ENCODE measurements at places on chromosomes 16 and 17.

DNA sequence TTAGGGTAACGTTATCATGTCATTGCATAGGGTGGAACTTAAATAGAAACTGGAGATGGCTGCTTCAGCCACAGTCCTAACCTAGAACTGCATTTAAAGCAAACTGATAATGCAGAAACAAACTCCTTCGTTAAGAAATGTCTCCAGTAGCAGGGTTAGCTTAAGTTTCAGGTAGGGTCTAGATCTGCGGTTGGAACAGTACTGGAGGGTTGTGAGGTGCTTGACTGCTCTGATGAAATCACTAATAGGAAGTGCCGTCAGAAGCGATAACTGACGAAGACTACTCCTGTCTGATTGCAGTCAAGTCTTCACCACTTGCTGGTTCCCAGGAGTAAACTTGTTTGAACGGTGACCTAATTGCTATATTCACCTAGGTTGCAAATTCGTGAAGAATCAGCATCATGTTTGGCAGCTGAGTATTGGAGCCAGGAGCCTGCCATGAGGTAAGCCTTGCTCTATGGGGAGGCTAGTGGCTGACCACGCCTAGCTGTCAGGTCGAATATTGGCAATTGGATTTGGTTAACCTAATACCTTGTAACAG is 24.5 kb downstream of the TRPV2 start:
- DNase-seq: no peak

DNA sequence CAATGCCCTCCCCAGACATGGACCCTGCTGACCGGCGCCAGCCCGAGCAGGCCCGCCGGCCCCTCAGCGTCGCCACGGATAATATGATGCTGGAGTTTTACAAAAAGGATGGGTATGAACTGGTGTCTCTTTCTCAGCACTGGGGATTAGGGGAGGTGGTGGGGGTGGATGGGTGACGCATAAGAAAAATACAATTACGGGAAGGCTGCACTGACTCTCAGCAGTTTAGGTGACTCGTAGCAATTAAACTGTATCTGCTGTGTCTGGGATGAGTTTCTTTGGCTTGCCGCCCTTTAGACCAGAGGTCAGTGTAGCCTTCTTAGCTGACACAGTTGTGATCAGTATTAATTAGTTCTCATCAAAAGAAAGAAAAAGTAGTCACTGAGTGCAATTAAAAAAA is 59.0 kb downstream of the ELAC2 start:
- no peak for DNase-seq

DNA sequence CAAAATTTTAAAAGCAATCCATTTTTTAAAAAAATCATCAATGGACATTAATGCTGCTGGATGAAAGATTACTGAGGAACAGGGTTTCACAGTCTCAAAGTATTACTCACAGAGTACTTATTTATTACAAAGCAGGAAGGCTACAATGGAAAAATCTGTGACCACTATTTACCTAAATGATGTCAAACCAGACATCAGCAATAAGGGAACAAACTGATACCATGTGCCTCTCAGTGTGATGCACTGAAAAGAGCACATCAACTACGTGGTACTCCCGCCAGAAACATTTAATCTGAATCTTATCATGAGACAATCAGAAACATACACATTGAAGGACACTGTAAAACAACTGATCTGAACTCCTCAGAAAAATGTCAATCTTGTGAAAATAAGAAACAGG is 124.2 kb downstream of the PARN start:
- DNase-seq: no peak

- DNase-seq: no peak
Measured at GRCh38 chr16:76984196-76984595, 206.8 kb upstream of the MON1B start.

DNA sequence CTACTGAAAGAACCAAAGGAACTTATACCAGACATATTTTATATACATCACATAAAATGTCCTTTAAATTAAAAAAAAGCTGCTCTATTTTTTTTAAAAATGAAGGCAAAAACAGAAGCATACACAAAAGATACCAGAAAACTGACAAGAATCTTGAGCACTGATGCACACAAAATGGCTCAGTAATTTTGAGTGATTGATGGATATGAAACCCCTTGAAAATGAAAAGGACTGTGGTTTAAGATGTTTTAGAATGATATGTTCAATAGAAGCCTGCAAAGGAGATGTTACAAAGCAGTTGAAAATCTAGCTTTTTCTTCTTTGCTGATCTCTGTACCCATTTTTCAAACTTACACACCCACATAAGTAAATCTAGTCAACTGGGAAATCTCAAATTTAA is 2.7 kb downstream of the C16orf87 start:
- no peak for DNase-seq

DNA sequence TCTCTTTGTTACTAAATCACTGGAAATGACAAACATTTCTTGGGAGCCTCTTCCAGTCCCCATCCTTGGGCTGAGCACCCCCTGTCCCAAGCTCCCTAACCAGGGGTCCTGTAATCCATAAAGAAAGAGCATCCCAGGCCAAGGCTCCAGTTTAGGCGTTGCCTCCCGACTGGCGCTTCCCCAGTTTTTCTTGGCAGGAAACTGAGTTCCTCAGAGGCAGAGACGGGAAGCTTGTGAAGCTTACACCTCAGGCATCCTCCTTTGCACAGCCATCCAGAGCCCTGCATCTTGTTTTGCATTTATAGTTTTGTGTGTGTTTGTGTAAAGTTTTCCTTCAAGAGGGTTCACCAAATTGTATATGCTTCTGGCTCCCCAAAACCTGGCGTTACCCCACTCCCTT is 7.1 kb downstream of the COPZ2 start:
- DNase-seq: no peak

- no peak for DNase-seq
Measured at GRCh38 chr17:79461041-79461440, 149.8 kb downstream of the RBFOX3 start.

- DNase-seq: no peak
Measured at GRCh38 chr16:4042581-4042980, 73.7 kb downstream of the ADCY9 start.

DNA sequence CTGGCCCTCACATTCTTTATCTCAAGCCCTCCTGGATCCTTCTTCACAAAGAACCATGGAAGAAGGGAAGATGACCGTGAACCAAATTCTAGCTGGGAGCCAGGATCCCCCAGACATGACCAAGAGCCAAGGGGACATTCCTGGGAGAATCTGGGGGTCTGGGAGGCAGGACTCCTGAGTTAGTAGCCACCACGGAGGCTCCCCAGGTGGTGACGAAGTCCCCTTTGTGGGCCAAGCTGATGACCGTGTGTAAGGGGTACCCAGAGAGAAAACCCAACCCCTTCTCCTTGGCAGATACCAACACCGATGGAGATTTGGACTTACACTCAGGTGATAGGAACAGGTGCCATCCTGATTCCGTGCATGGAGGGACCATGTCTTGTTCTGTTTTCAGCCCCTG is 6.8 kb upstream of the GFAP start:
- no peak for DNase-seq

GRCh38 chr17:82051776-82052637 is at the start of the genes GPS1 and RFNG:
Gene GPS1, plus strand, starts transcription at chr17:82051898. Its CDS starts 34 bp downstream, at chr17:82051932.
Gene RFNG, minus strand, starts transcription at chr17:82051811. Its CDS starts 45 bp downstream, at chr17:82051766.
- no peak for DNase-seq

DNA sequence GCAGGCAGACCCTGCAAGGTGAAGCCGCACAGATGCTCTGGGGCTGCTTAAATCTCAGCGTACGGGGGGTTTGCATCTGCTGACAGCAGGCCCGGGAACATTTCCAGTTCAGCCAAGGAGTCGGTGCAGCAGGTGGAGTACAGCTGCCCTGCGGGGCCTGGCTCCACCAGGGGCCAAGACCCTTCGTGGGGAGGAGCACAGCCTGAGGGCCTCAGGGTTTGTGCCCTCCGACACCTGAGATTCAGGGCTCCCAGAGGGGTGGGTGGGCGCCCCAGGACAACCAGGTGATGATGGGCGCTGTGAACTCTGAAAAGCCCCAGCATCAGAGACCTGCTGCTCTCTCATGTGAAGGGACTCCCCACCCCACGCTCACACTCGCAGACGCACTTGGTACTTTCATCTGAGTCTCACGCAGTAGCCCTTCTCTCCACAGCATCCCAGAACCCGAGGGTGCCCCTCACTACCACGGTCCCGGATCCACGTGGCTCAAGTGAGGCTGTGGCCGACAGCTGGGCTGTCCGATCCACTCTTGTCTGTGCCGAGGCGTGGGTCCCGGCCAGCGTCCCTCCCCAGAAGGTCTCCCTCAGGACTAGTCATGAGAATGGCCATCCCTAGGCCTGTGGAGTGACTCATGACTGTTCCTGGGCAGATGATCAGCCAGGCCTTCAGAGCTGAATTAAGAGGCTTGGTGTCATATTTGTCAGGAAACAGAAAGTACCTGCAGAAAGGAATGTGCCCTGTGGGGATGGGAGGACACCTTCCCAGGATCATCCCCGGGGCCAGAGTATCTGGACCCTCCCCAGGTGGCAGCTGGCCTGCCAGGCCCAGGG is 29.6 kb downstream of the ACSF3 start:
- DNase-seq: no peak

DNA sequence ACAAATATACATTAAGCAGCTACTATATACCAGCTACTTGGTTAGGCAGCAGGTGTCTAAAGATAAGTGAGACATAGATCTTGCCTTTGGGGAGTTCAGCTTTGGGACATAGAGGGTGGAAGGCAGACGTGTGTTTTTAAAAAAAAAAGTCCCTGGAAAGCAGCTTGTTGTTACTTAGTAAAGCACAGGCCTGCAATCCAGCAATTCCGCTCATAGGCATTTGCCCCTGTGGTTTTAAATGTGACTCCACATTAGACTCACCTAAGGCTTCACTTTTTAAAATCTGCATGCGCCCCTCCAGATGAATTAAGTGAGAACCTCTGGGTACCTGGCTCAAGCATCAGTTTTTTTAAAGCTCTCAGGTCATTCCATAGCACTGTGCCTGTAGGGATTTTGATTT is 7.2 kb upstream of the MLYCD start:
- DNase-seq: no peak

GRCh38 chr17:77558846-77559626 is 399.5 kb upstream of the TNRC6C start:
- DNase-seq: no peak

DNA sequence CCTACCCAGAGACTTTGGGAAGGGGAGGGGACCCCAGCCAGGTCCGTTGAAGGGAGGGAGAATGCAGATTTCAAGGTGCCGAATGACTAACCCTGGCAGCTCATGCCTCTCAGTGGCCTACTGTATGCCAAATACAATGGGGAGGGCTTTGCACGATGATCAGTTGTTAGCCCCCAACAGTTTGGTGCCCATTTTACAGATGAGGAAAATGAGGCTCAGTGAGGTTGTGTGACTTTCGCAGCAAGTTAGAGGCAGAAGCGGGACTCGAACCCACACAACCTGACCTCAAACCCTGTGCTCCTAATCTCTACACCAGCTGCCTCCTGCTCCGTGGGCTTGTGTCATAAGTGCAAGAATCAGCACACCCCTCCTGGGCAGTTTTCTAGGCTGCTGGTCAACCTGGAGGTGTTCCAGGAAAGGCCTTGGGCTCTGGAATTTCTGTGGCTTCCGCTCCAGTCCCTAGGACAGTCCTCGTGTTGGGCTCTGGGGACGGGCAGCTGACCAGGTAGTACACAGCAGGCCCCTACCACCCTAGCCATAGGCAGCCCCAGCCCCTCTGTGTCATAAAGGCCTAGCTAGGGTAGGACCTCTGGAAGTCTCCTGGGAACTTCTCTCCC is 11.9 kb upstream of the NAGPA start:
- DNase-seq: no peak

- no peak for DNase-seq
Measured at GRCh38 chr17:29368926-29369325, 21.2 kb upstream of the TAOK1 start.

DNA sequence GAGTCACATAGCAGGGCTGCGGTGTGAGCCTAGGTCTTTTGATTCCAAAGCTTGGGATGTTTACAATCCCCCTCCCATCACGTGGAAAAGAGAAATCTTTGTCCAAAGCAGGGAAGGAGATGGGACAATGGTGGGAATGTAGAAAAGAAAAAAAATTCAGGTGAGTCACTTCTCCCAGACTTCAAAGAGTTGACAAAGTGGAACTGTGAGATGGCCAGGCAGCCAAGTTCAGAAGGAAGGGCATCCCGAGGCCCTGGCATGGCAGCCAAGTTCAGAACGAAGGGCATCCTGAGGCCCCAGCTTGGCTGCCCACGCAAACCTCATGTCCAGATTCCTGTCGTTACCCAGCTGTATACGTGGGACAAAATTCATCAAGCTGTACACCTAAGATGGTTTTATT is 47.5 kb downstream of the FOXL1 start:
- no peak for DNase-seq

- DNase-seq: no peak
Measured at GRCh38 chr17:7886227-7887037, 2.2 kb upstream of the CHD3 start.

DNA sequence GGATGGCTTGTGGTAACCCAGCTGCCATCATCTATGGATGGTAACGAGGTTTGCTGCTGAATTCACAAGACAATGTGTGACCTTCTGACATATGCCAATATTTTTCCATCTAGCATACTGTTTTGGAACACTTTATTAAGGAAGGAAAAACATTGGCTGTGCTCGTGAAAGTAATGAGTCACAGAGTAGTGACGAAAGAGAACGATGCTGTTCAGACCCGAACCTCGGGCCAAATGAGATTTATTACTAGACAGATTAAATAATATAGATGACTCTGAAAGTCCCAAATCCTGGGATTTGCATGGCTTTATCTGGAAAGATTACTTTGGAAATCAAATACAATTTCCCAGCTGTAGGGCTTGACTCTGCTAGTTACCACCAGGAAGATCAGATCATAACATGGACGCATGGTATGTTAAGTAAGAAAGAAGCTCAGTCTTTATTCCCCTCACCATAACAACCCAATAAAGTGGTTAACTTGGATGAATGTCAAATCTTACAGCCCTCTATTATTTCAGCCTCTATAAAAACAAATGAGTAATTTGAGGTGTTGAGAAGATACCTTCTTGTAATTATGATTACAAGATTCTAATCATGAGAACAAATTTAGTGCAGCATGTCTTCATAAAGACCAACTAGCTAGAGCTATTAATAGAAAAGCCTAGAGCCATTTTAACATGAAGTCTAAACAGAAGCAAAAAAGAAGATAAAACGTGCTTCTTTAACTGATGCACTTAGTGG is 32.6 kb downstream of the ERN1 start:
- DNase-seq: no peak

DNA sequence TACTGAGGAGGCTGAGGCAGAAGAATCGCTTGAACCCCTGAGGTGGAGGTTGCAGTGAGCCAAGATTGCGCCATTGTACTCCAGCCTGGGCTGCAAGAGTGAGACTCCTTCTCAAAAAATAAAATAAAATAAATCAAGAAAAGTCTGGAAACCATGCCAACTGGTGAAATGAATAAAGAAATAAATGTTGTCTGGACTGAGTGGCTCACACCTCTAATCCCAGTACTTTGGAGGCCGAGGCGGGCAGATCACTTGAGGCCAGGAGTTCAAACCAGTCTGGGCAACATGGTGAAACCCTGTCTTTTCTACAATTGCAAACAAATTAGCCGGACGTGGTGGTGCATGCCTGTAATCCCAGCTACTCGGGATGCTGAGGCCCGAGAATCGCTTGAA is 744 bp upstream of the LRRC37A3 start:
- DNase-seq: no peak

- DNase-seq: no peak
Measured at GRCh38 chr17:8142158-8142886, 9.9 kb downstream of the PER1 start.

- DNase-seq: no peak
Measured at GRCh38 chr17:79796444-79796762, 474 bp downstream of the CBX8 start.
